H1 (cell line): ENCODE measurements at places on chromosomes 16 and 17.

DNA sequence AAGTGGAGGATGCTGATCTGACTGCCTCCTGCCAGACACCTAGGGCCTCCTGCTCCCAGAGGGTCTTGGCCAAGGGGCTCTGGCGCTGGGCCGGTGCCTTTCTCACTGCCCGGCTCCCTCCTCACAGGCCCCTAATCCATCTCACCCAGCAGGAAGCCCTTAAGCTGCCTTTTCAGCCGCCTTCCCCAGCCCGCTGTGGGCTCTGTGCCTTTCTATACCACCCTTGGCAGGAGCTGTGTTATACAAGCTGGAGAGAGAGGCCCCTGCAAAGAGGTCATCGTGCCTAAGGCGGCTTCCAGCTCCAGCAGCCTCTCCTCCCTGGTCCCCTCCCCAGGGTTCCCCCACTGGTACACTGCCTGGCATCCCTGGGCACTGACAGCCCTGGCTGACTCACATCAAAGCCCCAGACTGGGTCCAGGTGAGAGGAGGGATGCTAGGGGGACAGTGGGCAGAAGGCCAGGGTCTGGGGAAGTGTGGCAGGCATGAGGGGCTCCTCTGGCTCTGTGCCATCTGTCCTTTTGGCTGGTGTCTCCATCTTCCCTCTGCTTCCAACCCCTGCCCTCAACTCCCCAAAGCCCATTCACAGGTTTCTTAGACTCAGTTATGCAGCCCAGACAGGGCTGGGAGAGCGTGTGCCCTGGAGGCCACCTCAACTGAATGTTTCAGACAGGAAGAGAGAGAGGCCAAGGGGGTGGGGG lies 15.3 kb upstream of the FZD2 start:
- DNase-seq: peak; percentile 77

DNA sequence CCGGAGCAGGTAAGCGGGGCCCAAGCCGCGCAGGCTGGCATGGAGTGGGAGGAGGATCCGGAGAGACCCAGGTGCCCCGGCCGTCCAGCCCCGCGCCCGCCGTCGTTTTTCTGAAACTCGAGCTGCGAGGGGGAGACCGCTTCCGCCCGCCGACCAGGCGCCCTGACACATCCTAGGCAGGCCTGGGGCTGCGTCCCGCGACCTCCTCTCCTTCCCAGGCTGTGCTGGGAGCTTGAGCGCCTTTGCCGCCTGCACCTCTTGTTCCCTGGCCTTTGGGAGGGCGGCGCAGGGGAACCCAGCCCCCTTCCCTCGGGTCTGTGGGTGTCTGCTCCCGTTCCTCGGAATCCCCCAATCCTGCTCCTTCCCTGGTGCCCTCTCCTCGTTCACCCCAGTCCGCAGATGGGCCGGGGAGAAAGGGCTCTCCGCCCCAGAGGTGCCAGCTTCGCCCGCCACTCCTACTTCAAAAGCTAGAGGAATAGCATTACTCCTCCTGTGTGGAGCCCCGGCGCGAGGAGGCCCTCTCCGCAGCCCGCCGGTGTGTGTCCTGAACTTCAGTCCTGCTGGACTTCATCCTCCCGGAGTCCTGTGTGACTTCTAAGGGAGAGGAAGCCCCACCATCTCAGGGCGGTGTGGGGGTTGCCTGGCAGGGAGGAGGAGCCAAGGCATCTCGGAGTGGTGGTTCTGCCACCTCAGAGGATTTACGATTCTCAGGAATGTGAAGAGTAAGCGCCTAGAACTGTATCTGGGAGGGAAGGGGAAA lies 1.0 kb downstream of the NHERF1 start:
- no peak for DNase-seq

DNA sequence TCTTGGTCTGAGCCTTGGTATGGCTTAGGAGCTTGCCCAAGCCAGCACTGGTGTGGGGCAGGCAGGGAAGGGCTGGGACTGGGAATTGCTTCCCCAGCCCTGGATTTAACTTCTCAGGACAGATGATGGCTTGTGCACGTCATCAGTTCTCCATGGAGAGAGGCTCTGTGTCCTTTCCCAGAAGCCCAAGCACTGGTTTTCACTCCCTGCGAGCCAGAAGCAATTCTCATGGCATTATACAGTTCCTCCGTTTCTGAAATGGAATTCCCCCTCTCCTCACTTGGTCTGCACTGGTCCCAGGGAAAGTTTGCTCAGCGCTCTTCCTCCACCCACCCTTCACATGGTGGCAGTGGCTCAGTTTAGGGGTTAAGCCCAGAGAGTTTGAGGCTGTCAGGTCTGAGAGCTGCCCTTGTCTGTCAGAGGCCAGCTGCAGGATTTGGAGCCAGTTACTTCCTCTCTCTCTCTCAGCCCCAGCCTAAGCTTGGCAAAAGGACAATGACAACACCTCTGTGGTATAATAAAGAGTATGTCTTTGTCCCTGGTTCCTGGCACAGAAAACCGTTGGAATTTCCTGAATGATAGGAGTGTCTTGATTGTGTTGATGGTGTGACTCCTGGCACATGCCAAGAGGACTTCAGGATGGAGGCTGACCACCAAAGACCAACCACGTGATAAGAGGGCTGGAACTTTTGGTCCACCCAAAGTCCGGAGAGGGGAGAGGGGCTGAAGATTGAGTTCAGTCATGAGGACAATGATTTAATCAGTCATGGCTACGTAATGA lies 219.6 kb upstream of the TNRC6C start:
- peak; percentile 26 for DNase-seq

- no peak for DNase-seq
These were observed 23.3 kb downstream of the GPR179 start for GRCh38 chr17:38320482-38320881.

DNA sequence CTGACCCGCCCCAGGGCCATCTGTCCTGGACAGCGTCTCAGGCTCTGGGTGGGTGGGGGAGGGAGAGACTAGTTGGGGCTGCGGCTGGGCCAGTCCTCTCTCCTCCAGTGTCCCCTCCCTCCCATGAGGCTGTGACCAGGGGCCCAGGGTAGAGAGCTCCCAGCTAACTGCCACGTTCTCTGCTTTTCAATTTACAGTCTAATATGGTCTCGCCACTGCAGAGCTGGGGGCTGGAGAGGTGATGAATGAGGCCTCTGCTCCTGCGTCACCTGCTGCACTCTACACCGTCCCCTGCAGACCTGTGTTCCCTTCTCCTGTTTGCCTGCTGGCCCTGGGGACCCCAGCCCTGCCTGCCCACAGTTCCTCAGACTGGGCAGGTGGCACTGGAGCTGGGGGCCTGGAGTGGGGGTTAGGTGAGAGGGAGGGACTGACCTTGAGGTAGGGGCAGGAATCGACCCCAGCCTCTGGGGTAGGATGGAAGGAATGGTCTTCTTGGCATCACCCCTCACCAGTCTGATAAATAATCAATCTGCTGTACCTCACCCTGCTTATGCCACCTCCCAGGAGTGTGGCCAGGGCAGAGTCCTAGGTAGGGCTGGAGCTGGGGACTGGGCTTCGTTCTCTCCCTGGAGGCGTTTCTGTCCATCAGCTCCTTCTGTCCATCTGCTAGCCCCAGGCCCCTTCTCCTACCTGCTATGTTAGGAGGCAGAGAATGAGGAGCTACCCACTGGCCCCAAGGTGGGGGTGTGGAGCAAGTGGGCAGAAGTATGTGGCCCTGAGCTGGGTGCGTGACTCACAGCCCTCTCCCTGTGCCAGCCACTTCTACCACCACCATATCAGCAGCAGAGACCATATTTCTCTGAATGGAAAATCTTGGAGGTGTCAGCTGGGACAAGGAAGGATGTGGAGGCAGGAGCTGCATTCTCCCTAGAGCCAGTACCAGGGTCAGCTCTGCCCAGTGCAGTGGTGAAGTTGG lies 12.9 kb downstream of the SEZ6 start:
- no peak for DNase-seq

DNA sequence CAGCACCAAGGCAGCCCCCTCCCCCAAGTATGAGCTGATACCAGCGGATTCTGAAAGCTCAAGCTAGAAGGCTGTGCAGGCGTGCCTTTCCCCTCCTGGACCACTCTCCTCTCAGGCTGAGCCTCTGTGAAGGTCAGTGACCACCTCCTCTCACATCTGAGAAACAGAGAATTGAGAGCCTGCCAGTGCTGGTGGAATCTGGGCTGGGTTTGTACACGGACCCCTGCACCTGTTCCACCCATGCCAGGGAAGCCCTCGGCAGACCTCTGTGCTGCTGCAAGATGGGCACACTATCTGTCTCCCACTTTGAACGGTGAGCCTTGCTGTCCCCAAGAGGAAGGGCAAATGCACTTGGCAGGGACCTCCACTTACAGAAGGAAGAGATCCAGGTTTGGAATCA lies 54.7 kb upstream of the SDK2 start:
- DNase-seq: no peak

GRCh38 chr17:53588317-53588716 lies 234.4 kb upstream of the KIF2B start:
- DNase-seq: no peak

- DNase-seq: no peak
These were observed 76.1 kb downstream of the C17orf58 start for GRCh38 chr17:67920212-67920611.

- no peak for DNase-seq
These were observed 60.9 kb downstream of the CPPED1 start for GRCh38 chr16:12742741-12743140.

GRCh38 chr17:66337268-66337667 lies 34.9 kb downstream of the PRKCA start:
- no peak for DNase-seq

DNA sequence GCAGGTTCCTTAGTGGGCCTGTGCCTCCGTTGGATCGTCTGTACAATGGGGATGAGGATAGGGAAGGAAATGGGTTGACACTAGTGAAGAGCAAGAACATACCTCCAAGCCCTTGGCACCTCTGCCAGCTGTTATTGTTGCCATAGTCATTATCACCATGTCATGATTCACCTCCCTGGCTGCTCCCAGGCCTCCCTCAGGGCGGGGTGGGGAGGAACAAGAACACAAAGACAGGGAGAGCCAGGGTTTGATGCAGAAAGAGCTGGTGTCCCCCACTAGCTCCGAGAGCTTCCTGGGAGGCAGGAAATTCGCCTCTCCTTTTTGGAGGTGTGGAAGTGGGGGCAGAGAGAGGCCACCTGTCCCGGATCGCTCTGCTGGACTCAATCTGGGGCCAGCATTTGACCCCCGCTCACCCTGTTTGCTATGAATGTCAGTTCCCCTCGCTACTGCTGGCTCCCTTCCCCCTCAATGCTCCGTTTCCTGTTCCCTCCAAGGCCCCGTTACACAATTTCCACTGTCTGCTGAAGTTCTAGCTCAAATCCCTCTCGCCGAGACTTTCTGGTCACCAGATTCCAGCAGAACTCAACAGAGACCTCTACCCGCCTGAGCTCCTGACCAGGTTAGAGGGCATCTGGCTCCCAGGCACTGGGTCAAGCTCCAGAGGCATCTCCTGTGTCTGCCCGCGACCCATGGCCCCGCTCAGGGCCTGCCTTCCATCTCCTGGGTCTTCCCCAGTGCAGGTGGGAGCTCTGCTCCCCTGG lies 9.1 kb downstream of the TIMP2 start:
- no peak for DNase-seq

DNA sequence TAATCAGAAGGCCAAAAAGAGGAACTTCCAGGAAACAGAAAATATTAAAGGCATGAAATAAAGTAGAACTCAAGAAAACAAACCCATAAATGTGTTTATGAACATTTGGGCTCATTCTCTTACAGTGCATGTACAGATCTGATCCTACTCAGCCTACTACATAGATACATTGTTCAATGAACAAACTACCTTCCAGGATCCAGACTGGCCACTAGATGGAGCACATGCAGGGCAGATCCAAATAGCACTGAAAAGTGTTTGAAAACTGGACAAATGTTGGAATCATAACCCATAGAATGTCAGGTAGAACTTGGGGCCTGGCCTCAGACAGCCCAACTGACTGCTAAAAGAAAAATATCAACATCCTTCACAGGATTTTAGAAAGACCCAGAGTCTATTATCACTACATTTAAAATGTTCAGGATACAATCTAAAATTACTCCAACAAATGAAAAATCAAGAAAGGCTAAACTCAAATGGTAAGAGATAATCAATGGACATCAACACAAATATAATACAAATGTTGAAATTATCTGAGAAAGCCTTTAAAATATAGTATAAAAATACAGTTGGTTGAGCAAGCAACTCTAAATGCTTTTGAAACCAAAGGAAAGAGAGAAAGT lies 122.4 kb upstream of the NUDT7 start:
- no peak for DNase-seq

DNA sequence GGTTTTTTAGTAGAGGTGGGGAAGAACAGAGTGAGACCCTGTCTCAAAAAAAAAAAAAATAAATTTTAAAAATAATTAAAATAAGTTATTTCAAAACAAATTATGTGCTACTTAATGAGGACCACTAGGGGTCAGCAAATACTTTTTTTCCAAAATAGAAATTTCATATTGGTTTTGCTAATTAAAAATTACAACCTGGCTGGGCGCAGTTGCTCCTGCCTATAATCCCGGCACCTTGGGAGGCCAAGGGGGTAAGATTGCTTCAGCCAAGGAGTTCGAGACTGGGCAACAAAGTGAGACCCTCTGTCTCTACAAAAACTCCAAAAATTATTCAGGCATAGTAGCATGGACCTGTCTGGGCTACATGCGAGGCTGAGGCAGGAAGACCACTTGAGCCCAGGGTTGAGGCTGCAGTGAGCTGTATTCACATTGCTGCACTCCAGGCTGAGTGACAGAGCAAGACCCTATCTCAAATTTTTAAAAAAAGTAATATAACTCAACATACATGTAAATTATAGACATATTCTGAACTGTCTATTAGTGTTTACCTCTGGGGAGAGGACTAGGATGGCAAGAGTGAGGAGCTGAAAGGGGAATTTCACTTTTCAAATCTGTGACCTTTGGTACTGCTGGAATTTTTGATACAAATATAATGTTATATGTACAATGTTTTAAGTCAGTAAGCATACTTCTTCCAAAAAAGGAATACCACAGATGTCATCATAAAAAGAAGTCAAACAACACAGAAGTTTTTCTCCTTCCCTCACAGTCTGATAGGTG lies 8.1 kb downstream of the MEIOB start:
- no peak for DNase-seq

- no peak for DNase-seq
These were observed 7.3 kb upstream of the ZDHHC7 start for GRCh38 chr16:85018529-85019236.

GRCh38 chr17:29581583-29582253 lies 7.7 kb downstream of the GIT1 start:
- DNase-seq: no peak

- no peak for DNase-seq
These were observed 315.8 kb downstream of the XYLT1 start for GRCh38 chr16:17154981-17155380.

DNA sequence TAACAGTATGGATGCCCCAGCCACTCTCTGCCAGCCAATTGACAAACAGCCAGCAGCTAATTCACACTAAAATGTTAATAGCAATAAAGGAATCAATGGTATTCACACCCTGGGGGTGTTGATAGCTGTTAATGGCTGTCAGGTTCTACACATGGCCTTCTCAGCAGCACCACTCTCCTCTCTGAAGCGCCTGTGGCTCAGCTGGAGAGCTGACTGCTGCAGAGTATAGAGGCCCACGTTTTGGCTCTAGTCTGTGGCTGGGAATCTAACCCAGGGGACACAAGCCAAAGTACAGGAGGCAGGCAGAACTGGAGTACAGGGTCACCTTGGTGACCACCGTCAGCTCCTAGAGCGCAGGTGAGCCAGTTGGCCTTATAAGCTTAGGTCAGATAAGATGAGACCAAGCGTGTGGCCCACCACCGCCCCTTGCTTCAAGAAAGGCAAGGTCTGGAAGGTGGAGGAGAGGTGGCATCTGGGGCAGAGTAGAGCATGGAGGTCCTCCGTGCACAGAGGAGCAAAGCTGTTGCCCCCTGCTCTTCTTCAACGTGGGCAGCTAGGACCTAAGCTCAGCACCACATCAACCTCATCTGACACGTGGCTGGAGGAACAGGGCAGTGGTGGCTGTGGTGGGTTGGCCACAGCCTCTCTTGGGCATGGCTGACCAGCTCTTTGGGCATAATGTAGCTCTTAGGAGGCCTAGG lies 25.4 kb downstream of the CCR7 start:
- DNase-seq: no peak
